Stimulated activated CD8-positive, alpha-beta memory T cell treated with anti-CD3 and anti-CD28 coated beads, Interleukin-7, amount 100 ng/mL, for 4 hours (primary cell): ENCODE measurements at places on chromosomes 12 and 14.

GRCh38 chr12:68175557-68176061, 16.1 kb upstream of the IFNG start:
- DNase-seq: peak; percentile 58

- DNase-seq: no peak
These were observed 25.7 kb downstream of the METTL25 start for GRCh38 chr12:82383930-82384552.

DNA sequence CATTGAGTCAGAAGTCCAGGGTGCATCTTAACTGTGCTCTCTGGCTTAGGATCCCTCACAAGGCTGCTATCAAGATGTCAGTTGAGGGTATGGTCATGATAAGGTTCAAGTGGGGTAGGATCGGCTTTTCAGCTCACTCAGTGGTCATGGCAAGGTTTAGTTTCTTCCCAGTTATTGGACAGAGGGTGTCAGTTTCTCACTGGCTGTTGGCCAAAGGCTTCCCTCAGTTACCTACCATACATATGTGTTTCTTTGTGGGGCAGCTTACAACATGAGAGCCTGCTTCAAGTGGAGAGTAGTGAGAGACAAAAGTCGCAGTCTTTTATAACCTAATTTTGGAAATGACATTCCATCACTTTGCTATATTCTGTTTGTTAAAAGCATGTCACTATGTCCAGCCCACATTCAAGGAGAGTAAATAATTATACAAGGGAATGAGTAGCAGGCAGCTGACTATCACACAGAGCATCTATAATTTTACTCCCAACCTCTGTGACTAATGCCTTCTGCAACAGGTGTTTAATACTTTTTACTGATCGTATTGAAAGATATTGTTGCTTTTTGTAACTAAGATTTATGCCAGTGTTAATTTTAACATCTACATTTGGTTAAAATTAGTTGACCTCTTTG, 572.8 kb upstream of the FBXO33 start:
- DNase-seq: no peak

DNA sequence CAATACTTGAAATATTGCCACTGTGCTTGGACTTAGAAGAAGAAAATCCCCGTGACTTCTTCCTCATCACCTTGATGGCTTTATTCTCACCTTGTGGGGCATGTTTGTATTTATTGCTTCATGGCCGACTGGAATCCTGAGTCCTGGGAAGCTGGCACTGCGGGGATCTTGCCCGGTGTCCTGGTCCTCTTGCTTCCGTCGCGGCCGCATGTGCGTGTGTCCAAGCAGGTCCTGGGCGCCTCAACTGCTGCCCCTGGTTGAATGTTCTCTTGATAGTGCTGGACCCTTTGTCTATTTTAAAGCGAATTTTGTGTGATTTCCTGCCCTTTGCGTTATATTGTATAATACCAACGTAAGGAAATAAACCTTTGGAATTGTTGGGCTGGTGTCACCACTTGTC, 6.3 kb upstream of the PUS1 start:
- DNase-seq: no peak

- no peak for DNase-seq
These were observed 37.8 kb upstream of the P2RX4 start for GRCh38 chr12:121172145-121172544.

GRCh38 chr14:32378284-32378683, 49.2 kb downstream of the AKAP6 start:
- no peak for DNase-seq

GRCh38 chr12:79435742-79436141, 255.0 kb downstream of the PAWR start:
- DNase-seq: no peak

GRCh38 chr14:67313153-67313552, 46.5 kb downstream of the ATP6V1D start:
- DNase-seq: no peak

DNA sequence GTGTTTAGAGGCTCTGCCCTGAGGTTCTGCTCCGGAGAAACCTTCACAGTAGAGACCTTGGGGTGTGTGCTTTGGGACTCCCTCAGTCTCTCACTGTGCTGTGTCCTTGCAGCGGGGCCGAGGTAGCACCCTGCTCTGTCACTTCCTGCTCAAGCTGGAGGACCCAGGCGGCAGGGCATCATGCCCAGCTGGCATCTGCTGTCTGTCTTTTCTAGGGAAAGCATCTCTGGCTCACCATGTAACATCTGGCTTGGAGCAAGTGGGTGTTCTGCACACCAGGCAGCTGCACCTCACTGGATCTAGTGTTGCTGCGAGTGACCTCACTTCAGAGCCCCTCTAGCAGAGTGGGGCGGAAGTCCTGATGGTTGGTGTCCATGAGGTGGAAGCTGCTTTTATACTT, 124.5 kb downstream of the ESRRB start:
- no peak for DNase-seq

GRCh38 chr12:128790653-128791373, 32.9 kb downstream of the SLC15A4 start:
- no peak for DNase-seq

- no peak for DNase-seq
These were observed 87.8 kb upstream of the NCOR2 start for GRCh38 chr12:124655048-124655697.

- no peak for DNase-seq
These were observed 33.9 kb downstream of the FBXO33 start for GRCh38 chr14:39398382-39398781.

GRCh38 chr12:16602412-16602811, 3.5 kb downstream of the LMO3 start:
- DNase-seq: no peak

GRCh38 chr12:29799591-29799990, 15.8 kb upstream of the TMTC1 start:
- DNase-seq: no peak

GRCh38 chr12:75476071-75476470, 4.5 kb upstream of the GLIPR1 start:
- no peak for DNase-seq

DNA sequence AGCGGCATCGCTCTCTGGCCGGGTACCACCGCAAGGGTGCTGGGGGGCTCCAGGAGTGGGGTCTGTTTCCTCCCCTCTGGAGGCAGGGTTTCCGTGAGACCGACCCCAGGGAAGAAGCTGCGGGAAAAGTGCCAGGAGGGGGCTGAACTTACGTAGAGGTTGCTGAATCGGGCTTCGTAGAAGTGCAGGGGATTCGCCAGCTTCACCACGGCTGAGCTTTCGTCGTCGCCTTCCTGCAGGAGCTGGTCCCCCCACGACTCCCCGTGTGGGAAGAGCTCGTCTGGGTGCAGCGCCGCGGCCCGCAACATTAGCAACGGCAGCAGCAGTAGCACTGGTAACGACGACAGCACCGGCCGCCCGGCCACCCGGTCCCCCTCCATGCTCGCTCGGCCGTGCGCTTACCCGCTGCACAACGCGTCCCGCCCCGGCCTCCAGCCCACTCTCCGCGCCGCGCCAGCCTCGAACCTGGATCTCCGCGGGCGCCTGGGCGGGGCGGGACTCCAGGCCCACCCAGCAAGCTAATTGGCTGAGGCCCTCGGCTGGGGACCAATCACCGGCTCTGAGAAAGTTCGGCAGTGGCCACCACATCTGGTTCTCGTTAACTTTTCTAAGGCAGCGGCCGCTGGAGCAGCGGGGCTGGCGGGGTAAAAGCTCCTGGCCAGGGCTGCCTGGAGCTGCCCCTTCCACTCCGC, at the start of gene NID2:
NID2 (minus strand) TSS at position 445 of the 692 bp plus-strand sequence; CDS start at position 380, 65 bp downstream.
- peak; percentile 18 for DNase-seq

DNA sequence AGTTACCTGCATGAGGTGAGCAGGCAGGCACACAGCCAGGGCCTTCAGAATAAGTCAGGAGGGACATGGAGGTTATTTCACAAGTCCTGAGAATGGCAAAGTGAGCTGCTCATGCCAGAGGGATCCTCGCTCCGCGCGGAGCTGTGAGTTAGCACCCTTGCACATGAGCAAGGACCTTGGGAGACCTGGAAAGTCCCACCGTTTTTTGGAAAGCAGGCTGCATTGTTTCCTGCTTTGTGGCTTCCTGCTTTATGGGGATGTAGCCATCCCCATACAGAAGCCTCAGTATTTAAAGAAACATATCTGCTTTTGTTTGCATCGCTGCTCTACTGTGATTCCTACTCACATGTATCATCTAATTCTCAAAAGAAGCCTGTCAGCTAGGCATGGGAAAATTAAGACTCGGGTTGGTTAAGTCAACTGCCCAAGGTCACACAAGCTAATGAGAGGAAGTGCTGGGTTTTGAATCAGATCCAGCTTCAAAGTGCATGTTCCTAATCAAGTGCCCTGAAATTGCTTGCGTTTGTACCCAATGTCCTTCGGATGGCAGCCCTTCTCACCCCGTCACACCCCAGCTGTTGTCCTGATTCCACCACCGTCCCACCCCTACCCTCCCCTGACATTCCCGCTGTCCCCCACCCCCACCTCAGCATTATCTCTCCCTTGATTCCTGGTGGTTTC, 106.2 kb downstream of the CRACR2A start:
- no peak for DNase-seq

- no peak for DNase-seq
These were observed 723.4 kb upstream of the MDGA2 start for GRCh38 chr14:48398675-48399282.

GRCh38 chr14:73817020-73817655, 34.5 kb upstream of the PTGR2 start:
- no peak for DNase-seq

GRCh38 chr12:71663561-71664410, at the start of the genes THAP2 and ZFC3H1:
Gene THAP2 (plus strand): TSS chr12:71664301. CDS start chr12:71664510, 209 bp downstream.
Gene ZFC3H1 (minus strand): TSS chr12:71663848. CDS start chr12:71663610, 238 bp downstream.
- peak; percentile 86 for DNase-seq

- no peak for DNase-seq
These were observed 88.2 kb upstream of the SLC38A2 start for GRCh38 chr12:46460682-46461210.

DNA sequence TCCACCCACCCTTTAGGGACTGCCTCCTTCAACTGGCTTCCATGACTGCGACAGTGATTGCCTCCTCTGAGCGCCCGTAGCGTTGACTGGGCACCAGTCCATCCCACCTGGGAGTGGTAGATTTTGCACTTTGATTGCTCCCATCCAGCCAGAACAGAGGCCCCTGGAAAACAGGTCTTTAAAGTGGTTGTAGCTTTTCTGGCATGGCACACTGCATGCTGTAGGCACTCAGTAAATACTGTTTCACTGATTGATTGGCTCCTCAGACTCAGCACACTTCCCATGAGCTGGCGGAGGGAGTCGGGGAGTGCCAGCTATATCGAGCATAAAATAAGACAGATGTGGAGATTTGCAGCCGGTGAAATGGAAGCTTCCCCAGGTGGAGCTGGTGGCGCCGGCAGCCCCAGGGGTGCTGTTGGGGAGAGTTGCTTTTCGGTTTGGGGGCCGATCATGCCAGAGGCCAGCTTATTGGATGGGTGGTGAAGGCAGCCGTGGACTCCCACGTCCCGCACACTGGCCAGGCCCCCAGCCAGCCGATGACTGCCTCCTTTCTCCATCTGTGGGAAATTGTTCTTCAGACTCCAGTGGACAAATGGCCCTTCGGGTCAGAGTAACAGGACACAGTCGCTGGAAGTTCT, 200.2 kb downstream of the TSPAN9 start:
- DNase-seq: no peak

DNA sequence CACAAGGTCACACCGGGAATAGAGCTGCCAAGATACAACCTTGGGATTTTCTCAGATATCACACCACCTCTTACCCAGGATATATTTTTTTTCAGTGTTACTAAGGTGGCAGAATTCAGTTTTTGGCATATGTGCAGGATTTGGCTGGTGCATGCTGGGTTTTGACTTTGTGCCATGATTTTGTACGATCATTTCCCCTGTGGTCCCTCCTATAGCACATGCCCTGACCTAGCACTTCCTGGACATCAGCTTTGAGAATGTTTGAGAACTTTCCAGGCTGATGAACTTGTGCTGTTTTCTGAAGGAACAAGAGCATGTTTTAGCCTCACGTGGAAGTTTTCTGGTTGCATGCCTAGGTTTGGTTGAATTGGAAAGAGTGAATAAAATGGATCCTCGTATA, 11.0 kb upstream of the TBPL2 start:
- DNase-seq: no peak

- no peak for DNase-seq
These were observed 77.0 kb downstream of the ADGRD1 start for GRCh38 chr12:131030472-131031328.

- no peak for DNase-seq
These were observed 833 bp upstream of the BHLHE41 start for GRCh38 chr12:26125400-26126339.

GRCh38 chr12:389142-390096, at the start of gene KDM5A:
Gene KDM5A (minus strand): TSS chr12:389320. CDS start chr12:389091, 229 bp downstream.
- DNase-seq: peak; percentile 86

- no peak for DNase-seq
These were observed 10.4 kb upstream of the ACVR1B start for GRCh38 chr12:51941011-51941581.

DNA sequence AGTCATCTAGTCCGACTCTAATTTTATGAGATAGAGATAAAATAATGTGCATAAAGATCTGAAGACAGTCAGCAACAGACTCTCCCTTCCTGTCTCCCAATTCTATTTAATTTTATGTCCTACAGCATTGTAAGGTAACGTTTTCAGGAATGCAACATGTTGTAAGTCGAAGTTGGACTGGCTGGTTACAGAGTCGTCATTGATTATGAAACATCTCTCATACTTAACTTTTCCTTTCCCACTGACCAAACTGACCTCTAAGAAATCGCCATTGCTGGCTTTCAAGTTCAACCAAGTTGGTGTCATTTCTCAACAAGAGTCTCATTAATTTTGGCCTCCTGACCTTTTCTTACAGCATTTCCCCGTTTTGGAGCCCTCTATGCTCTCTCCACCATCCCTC, 4.9 kb upstream of the RIC8B start:
- no peak for DNase-seq

DNA sequence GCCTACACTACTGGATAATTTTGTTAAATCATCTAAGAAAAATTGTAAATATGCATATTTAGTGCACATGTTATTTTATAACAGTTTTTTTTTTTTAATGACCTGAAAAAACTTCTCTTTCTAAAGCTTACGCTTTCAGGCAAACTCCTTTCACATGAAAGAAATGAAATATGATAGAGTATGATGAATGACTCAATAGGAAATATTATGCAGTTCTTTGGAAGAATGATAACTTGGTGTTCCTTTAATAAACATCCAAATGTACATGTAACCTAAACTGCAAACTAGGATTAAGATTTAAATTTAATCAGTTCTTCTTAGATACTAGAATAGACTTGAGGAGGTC, 136.6 kb downstream of the FGD4 start:
- DNase-seq: no peak

- no peak for DNase-seq
These were observed 1.1 kb downstream of the TPI1 start for GRCh38 chr12:6868211-6869048.

GRCh38 chr14:70707138-70708038, 65.7 kb downstream of the TTC9 start:
- no peak for DNase-seq

- no peak for DNase-seq
These were observed 830 bp upstream of the SRRM4 start for GRCh38 chr12:118980407-118981014.

- DNase-seq: no peak
These were observed 509.1 kb downstream of the DIO2 start for GRCh38 chr14:79702197-79702596.

- no peak for DNase-seq
These were observed 3.3 kb downstream of the COL2A1 start for GRCh38 chr12:48000878-48001504.

GRCh38 chr12:5612556-5613410, 180.9 kb downstream of the NTF3 start:
- no peak for DNase-seq
